Muscle of back (tissue), 13 donors: ENCODE measurements at places on chromosomes 7 and 10.

GRCh38 chr7:69624435-69625230, 26.4 kb downstream of the AUTS2 start:
- DNase-seq = no peak

DNA sequence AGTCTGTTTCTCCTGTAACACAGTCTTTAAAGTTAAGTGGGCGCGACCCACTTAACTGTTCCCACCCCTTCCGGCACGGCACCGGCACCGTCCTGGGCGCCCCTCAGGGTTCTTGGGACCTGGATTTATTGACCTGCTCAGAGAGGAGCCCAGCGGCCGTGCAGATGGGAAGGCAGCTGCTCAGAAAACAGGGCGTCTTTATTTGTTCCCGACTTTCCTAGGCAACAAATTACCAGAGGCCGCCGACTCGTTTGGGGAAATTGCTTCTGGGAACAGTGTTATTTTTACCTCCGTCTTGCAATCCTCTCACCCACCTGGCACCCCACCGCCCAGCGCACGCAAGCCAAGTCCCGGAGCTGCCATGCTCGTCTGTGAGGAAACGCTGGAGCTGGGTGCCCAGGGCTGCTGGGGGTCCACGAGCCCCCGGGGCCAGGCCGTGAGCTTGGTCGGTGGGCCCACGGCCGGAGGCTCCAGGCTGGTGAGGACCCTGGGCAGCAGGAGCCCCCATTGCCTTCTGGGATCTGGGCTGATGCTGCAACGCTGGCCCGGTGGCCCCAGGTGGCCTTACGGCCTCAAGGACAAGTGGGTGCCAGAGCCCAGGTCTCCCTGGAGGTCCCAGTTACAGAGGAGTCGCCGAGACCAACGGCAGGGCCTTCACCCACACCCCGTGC, 14.9 kb upstream of the ADGRA1 start:
- DNase-seq = peak; percentile 48

- no peak for DNase-seq
Observed at GRCh38 chr7:26460351-26461085, 168.9 kb downstream of the SNX10 start.

GRCh38 chr10:124735491-124736286, 8.5 kb downstream of the FAM53B start:
- DNase-seq = no peak

GRCh38 chr10:43427166-43427825, 9.6 kb upstream of the ZNF487 start:
- no peak for DNase-seq

GRCh38 chr7:132577206-132578049, 1.2 kb upstream of the PLXNA4 start:
- DNase-seq = peak; percentile 90

GRCh38 chr10:92238586-92239098, 52.2 kb downstream of the CPEB3 start:
- DNase-seq = no peak

DNA sequence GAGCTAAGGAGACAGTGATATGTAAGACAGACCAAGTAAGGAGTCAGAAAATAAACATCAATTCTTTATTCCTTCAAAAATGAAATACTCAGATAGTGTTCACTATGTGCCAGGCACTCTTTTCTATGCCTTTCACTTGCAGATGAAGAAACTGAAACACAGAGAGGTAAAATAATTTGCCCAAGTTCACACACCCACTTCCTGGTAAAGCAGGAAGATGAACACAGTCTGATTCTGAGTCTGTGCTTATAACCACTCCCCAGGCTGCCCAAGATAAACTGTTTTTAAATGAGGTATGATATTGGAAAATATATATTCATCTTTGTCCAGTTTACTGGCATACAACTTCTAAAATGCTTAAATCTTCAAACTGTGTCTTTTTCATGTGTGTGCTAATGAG, 294.4 kb upstream of the NPVF start:
- no peak for DNase-seq

GRCh38 chr7:91306266-91306665, 42.0 kb downstream of the FZD1 start:
- no peak for DNase-seq

DNA sequence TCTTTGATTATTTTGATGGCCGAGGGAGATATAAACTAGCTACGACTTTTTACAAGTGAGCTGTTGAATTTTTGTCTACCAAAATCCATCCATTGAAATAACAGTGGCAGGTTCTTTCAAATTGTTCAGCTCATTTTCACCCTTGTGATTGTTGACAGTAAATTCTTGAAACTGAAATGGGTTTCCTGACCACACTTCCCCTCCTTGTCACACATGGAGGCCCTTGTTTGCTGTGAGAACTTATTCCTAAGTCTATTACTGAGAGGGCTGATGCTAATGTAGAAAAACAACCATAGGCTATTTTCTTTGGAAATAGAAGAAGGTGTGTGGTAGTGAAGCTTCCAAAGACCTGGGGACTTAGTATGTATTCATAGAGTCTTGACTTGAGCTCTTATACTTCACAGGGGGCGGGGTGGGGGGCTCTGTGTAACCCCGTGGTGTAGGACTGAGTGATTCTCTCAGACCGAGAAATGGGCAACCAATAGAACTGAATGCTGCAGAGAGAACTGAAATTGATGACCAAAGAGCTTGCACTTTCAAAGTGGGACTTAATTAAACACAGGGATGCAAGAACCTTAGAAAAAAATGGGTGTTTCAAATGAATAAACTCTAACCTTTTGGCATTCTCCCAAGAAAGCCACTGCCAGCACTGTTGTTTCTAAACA, 718.9 kb downstream of the CCSER2 start:
- no peak for DNase-seq

DNA sequence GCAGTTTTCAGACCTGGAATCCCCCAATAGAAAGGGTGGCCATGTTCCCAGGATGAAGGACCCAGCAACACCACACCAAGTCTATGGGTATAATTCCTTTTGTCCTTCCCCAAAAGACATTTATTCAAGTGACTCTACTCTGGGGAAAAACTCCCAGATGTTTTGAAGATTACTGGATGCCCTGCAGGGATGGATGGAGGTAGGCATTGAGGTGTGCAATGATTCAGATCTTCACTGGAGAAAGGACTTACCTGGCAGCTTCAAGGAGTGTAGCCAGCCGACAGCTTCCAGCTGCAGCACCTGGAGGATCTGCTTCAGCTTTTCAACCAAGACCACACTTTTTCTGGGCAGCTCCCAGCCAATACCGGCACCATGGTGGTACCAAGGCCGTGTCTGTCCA, 172.0 kb downstream of the BAMBI start:
- DNase-seq = no peak

- no peak for DNase-seq
Observed at GRCh38 chr7:21355406-21355874, 72.4 kb upstream of the SP4 start.

DNA sequence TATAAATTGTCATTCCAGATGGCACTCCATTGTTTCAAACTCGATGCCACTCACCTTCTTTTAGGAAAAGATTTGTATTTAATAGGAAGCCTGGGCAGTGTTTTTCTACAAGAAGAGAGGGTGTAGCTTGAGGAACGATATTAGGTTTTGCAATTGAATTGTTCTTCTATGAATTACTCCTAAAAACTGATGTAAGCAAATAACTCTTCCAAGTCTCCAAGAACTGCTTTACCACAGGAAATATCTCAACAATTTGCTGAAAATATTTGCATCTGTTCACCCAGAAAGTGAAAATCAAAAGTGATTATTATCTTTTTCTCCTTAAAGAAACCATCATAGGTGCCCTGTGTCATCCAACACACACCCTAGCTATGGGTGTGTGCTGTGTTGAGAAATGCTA, 261.3 kb upstream of the MEOX2 start:
- no peak for DNase-seq

DNA sequence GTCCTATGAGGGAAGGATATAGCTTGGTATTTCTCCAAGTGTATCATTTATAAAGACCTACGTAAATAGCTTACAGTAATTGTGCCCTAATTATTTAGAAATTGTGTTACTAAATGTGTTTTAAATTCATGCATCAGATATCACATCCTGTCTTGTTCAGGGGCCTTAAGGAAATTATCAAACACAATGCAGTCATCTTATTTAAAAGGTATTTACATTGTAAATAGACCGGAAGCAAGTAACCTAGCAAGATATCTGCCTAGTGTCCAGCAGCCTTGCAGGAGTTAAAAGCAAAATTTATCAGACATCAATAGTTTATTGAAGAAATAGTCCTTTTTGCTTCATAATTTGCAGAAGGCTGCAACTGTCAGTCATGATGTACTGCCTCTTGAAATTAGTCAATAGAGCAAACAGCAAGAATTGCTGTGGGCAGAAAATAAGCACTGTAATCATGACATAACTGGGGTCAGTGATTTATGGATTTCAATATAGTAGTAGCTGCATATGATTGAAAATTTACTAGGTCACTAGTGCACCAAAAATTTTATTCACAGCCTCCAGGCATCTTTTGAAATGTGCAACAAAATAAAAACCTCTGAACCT, 23.1 kb downstream of the GLRX3 start:
- DNase-seq = no peak

DNA sequence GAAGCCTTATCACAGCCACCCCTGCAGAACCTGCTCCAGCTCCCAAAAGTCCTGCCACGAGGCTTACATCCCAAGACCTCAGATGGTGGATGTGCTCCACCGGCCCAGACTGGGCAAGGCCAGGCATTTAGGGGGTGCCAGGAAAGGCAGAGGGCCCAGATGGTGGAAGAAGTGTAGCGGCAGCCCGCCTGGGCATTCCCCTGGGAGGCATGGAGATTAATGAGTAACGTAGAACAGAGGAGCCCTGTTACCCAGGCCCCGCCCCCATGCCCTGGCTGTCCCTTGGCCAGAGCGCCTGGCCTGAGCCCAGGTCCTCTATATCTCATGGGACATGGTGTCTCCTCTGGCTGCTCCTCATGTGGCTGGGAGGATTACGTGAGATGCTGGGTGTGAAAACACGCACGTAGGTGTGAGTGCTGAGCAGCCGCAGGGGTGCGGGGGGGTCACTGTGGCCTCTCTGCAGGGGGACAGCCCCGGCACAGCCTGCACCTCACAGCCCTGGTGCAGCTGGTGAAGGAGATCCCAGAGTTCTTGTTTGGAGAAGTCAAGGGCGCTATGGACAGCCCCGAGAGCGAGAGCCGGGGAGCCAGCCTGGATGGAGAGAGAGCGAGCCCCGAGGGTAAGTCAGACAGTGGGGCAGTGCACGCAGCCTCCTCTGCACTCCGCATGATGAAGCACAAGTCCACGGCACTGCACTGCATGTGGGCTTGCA, 52.9 kb downstream of the ZNF467 start:
- DNase-seq = no peak

DNA sequence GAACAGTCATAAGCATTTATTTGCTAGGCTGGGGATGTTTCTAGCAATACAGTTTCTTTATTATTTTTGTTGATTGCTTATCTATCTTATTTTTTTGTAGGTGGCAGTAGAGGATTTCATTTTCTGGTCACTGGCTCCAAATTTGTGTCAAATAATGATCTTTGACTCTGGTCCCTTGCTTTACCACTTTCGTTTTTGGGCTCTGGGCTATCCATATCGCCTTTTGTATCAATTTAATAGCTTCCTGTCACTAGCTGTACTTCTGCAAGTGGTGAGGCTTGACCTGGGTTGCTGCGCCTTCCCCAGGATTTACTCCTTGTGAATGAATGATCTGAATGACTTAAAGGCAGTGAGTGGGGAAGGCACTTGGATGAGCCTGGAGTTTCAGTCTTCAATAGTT, 48.4 kb downstream of the MDFIC start:
- DNase-seq = no peak

DNA sequence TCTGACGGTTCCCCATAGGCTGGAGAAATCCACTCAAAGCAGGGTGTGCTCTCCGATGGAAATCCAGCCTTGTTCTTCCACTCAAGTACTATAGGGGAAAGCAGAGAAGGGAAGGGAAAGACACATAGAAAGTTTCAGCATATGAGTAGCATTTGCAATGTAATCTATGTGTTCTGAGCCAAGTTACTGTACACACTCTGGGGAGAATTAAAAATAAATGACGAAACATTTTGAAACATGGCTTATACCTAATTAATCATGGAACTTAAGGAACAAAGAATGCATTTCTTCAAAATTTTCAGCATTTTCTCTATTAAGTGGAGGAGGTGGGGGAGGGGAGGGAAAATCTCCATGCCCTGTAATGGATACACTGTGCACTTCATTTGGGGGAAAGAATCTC, 198.1 kb upstream of the HABP2 start:
- DNase-seq = peak; percentile 61
